ENCODE measurements at places on chromosomes 7 and 10.

- no peak for DNase-seq
Observed at GRCh38 chr7:86282014-86282682, 361.6 kb upstream of the GRM3 start.

DNA sequence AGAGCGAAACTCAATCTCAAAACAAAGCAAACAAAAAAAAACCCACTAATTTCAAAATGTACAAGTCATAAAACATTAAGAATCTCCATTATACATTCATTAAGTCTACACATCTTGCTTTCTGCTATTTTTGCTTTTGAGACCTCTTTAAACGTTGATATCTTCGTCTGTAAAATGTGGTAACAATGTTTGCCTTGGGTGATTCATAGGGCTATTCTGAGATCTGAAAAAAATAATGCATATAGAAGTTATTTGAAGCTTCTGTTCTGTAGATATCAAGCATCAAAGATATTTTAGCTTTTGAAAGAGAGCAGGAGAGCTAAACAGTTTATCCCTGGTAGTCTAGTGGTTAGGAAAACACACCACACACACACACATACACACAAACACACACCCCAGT lies 158.1 kb upstream of the PLXDC2 start:
- DNase-seq = no peak

DNA sequence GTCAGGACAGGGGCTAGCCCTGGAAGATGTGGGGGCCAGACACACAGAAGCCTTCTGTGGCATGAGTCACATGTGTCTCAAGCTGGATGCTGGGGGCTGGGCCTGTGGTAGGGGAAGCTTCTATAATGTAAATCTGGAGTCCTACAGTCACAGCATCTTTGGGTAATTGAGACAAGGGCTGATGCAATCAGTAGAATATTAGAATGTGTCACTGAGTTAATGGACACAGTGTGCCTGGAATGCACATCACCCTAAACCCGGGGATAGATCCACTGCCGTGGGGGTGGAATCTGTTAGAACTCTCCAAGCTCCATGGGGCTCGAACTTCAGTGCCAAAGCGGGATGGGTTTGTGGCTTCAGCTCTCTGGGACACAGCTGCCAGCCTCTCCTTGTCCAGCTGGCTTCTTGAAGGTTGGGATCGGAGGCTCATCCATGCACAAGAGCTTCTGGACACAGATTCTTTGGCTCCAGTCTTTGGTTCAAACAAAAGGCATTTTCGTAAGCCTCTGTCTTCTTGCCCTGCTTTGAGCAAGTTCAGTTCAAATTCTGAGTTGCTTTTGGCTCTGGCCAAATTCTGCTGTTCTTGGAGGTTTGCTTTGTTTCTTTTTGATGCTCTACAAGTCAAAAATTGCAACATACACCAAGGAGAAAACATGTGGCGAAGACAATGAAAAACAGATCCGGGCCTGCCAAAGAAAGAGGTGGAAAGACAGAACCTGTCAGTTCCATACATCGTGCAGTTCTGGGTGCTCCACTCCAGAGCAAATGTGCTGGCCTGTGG lies 194.8 kb upstream of the ZNF32 start:
- peak; percentile 4 for DNase-seq

DNA sequence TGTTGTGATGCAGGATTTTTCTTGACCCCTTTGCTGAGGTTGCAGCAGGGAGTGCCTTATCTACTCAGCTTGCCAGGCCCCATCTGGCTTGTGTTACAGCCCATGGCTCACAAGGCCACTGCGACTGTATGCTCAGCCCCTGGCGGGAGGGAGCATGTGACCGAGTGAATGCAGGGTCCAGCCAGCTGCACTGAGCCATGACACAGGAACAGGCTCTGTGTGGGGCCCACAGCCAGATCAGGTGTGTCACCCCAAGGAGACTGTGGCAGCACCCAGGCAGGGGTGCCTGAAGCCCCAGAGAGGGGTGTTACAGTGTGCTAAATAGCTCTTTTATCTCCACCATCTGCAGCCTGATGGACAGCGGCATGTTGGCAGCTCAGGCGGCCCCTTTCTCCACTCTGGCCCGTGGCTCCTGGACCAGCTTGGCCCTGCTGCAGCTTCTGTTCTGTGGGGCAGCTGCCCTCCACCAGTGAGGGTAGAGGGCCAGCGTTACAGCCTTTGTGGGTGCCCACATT lies 2.6 kb upstream of the PCBD1 start:
- no peak for DNase-seq

GRCh38 chr10:63573068-63573697 lies 52.0 kb downstream of the REEP3 start:
- DNase-seq = no peak

DNA sequence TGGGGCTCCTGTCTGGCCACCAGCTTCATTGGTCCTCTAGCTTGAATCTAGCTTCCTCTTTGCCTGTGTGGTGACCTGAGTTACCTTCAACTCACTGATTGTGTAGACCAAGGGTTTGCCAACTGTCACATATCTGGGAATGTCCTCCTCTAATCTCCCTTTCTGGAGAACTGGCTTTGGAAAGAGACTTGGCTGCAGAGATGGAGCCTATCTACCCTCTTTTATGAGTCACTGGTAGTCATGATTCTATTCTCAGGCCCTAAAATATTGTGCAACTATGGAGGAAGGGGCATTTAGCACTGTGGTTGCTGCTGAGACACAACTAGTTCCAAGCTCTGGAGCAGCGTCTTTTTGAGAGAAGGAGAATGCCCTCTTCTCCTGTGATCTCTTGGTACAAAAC lies 691.3 kb downstream of the KCNMA1 start:
- DNase-seq = no peak

GRCh38 chr10:98380493-98381339 lies 34.3 kb downstream of the PYROXD2 start:
- no peak for DNase-seq

DNA sequence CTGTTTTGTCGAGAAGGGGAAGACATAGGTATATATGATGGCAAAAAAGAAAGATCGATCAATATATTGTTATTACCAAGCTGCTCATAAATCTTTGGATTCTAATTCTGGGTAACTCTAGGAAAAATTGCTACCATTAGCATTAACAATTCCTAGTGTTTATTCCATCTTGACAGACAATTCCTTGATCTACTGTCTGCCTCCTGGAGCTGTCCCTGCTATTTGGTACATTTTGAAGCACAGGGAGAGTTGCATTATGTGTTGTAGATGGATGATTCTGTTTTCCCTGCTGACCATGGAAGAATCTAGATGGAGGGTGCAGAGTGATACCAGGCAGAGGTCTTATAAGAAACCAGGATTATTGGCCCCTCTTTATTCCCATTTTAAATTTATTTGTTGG lies 29.1 kb upstream of the SEM1 start:
- no peak for DNase-seq

DNA sequence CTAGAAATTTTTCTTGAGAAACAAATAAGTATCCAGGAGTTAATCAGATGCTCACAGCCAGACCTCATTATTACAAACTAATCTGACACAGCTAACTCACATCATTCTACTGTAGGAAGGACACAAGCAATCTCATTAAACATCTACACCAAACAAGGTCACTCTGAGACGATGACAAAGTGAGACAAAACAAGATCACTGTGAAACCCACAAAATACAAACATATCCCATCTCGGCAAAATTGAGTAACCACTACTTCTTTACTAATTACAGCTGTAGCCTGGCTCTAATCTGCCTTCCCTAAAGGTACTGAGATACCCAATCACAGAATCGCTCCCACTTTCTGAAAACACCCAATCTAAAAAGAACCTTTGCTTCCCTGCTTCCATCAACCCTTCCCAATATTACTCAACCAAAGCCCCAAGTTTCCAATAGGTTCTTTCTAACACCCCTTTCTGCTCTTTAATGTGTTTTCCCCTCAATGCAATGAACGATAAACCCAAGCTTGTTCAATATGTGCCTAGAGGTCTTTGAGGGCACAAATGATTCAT lies 26.9 kb downstream of the CCDC6 start:
- no peak for DNase-seq

DNA sequence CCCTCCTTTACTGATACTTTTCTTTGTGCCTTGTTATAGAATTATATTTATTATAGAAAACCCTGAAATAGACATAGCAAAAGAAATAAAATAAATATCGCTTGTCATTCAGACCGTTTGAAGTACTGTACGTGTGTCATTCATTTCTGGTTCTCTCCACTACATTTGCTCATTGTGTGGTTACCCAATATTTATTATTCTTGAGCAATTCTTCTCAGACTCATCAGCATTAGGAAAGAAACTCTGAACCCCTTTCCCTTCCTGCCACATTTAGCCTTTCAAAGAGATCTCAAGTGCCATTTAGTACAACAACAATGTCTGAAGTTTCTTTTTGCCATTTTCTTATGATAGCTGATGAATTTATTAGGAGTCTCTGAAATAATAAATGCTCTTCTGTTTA lies 154.1 kb downstream of the KIAA1217 start:
- no peak for DNase-seq
